M059J (cell line): ENCODE measurements at places on chromosomes 4 and X. TPM values are rescaled to one million over a fixed set of nuclear protein-coding genes. Genes with fewer than 3 reads are reported as not detected.
A peak's percentile ranks its signal among the peaks of the same experiment; 100 is the strongest.

Gene HNRNPD
- total RNA-seq, result 45.9 and 88.7 TPM in 2 replicates

Gene ODAM
- total RNA-seq, result not detected in 2 replicates

Gene GRIPAP1
- 20.1 and 46.6 TPM in 2 replicates for total RNA-seq

Gene NR3C2
- 0.15 and 0.20 TPM in 2 replicates for total RNA-seq

Gene C4orf36
- total RNA-seq, result 0.12 and 0.76 TPM in 2 replicates

Gene POLN
- total RNA-seq, result 0.44 TPM in 1 of 2 replicates, not detected in the other

Gene MAGEB17
- not detected in 2 replicates for total RNA-seq

Gene MTNR1A
- not detected in 2 replicates for total RNA-seq

Gene TMEM192
- 20.7 and 29.2 TPM in 2 replicates for total RNA-seq

Gene USP51
- total RNA-seq, result 1.1 and 1.7 TPM in 2 replicates

DNA sequence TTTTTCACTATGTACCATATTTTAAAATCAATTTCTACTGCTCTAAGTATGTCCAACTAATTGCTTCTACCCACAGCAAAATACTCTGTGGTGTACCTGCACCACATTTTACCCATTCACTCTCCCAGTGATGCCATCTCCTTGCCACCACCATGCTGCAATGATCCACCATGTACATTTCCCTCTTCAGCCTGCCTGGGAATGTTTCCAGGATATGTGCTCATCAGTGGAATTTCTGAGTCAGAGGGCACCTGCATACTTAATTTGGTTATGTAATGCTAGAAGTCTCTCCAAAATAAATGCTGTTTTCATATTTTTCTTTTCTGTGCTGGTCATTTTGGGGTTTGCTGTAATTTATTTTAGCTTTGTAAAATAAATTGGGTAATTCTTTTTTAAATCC, 33.2 kb upstream of the OCIAD2 start:
- peak; percentile 94 for DNase-seq

DNA sequence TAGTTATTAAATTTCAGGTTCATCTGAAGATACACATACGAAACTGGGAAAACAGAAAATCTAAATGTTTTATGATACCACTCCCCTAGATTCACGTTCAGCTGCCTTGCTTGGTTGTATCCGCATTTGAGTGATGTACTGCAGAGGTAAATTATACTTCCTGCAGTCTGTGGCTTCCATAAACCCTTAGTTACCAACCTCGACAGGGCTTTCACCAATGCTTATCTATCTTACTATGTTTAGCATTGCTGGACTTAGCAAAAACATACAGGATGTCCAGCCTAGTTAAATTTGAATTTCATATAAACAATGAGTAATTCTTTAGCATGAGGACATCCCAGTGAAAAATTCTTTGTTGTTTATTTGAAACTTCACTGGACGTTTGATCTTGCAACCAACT, 108.8 kb downstream of the TMA16 start:
- peak; percentile 39 for DNase-seq

DNA sequence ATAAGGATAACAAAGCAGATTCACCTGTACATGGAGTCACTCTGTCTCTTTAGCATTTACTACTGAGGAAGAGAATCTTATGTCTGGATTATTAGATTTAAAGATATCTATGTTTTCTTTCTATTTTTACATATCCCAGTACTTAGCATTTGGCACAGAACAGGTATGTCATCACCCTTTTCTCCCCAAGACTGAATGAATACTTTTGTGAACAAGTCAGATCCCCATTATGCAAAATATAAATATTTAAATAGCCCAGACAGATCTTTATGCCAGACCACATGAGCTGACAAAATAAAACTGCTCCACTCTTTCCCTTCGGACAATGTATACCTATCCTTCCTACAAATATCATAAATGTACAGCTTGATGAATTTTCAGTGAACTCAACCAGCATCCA, 94.5 kb downstream of the CASK start:
- DNase-seq, result no peak

- DNase-seq, result peak; percentile 50
Observed at GRCh38 chr4:57043347-57044251, 64.9 kb downstream of the POLR2B start.

- peak; percentile 58 for DNase-seq
Observed at GRCh38 chrX:74656079-74656745, 41.8 kb upstream of the RLIM start.

GRCh38 chr4:101322743-101323142, 24.6 kb downstream of the PPP3CA start:
- DNase-seq, result no peak

- DNase-seq, result peak; percentile 82
Observed at GRCh38 chr4:92969650-92970379, 666.0 kb downstream of the GRID2 start.

DNA sequence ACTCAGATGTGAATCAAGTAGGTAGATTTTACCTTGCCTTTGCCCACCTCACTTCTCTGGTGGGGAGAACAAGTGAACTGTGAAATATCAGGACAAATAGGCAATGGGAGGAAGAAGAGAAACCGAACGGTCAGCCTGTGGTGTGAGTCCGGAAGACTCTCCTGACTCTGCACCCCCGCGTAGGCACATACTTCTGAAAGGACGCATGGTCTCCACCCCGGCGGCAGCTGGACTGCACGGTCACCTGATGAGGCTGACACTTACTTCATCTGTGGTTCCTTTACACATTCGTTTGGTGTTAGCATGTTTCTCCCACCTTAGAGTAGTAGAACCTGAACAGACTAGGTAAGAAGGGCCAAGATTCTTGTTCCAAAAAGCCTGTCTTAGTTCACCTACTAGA, 58.4 kb downstream of the NELFA start:
- no peak for DNase-seq

DNA sequence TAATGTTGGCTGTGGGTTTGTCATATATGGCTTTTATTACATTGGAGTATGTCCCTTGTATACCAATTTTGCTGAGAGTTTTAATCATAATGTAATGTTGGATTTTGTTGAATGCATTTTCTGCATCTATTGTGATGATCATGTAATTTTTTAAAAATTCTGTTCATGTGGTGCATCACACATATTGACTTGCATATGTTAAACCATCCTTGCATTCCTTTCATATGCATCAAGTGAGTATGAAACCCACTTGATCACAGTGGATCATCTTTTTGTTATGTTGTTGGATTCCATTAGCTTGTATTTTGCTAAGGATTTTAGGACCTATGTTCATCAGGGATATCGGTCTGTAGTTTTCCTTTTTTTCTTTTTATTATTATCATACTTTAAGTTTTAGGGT, 12.1 kb downstream of the HEPH start:
- no peak for DNase-seq

DNA sequence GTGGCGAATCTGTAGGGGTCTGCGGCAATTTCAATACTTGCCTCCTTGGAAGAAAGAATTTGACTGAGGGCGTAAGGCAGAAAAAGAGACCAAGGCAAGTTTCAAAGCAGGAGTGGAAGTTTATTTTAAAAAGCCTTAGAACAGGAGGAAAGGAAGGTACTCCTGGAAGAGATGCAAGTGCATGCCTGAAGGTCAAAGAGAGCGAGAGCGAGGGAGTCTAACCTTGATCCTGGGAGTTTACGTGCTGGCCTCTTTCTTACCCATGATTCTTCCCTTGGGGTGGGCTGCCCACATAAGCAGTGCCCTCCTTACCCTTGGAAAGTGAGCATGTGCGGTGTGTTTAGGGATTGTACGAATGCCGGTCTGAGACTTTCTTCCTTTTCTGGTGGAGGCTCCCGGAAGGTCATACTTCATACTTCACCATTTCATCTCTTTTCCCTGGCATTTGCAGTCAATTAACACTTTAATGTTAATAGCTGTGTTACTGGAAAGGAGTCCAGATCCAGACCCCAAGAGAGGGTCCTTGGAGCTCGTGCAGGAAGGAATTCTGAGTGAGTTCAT, 40.0 kb downstream of the ARSD start:
- no peak for DNase-seq

DNA sequence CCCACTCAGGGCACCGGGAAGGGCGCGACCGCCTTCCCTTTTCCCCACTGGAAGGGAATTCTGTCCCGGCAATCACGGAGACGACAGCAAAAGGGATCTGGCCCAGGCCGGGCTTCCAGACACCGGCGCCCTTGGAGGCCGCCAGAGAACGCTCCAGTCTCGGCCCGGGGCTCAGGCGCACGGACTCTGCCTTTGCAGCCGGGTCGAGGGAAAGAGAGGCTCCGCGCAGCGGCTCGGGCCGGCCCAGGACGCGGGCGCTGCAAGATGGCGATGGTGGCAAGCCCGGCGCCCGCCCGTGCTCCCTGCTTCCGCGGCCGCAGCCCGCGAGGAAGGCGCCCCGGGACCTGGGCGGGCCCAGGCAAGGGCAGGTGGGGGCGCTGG, 1.1 kb downstream of the CTBP1 start:
- DNase-seq, result no peak

DNA sequence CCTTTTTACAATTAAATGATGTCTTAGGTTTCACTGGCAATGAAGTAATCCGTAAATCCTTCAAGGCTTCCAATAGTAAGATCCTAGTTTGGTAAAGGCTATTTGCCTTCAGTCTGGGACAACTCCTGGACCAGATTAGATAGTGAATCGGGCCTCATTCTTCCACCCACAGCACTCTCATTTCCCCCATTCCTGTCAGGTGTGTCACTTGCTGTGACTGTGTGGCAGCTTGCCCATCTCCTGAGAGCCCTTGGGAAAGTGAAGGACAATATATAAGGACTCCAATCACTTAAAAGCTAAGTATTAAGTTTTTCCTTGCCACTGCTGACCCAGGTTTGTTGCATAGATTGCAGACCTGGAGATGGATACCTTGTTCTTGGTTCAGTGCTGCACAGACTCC, 3.3 kb upstream of the GASK1B start:
- peak; percentile 77 for DNase-seq

GRCh38 chr4:915041-915474, 17.1 kb downstream of the GAK start:
- DNase-seq, result no peak

DNA sequence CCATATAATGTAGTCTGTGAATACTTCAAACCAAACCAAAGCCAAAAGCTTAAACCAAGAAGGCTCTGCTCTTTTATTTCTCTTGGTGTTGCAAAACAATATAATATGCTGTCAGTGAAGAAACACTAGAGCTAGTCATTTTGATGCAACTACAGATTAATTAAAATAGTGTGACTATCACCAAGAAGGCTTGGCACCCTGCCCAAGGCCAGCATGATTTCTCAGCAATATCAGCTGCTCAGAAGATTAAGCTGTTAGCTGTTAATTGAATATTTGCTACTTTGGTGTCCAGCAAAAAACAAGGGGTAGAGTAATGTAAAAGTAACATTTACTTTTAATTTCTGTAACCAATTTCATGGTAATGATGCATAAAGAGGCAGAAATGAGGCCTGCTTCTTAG, 104.9 kb upstream of the PRPS2 start:
- no peak for DNase-seq

- DNase-seq, result peak; percentile 68
Observed at GRCh38 chr4:141636771-141637460, 533 bp downstream of the IL15 start.

GRCh38 chrX:148611993-148612392, 111.6 kb downstream of the AFF2 start:
- DNase-seq, result no peak

- DNase-seq, result peak; percentile 15
Observed at GRCh38 chr4:147933316-147933715, 201.4 kb downstream of the ARHGAP10 start.

- DNase-seq, result no peak
Observed at GRCh38 chr4:15930314-15930713, 8.2 kb downstream of the FGFBP1 start.

DNA sequence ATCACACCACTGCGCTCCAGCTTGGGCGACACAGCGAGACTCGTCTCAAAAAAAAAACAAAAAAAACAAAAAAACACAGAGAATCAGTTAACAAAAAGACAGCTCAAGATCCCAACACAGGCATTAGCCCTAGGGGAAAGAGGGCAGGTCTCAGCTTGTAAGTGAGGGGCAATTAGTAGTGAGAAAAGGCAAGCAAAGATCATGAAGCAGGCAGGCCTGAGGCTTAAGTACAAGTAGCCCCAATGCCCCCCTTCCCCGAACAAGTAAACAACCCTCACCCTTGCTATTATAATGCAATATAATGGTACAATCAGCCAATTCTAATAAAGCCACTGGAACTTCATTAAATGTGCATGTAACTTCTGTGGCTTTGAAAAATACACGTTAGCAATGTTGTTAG, 17.0 kb downstream of the ADGRA3 start:
- no peak for DNase-seq

- DNase-seq, result peak; percentile 86
Observed at GRCh38 chrX:78375894-78376293, 48.5 kb upstream of the CYSLTR1 start.

GRCh38 chrX:149007423-149007822, 497.7 kb downstream of the IDS start:
- DNase-seq, result no peak

GRCh38 chrX:134717698-134718097, 59.4 kb upstream of the PLAC1 start:
- no peak for DNase-seq

DNA sequence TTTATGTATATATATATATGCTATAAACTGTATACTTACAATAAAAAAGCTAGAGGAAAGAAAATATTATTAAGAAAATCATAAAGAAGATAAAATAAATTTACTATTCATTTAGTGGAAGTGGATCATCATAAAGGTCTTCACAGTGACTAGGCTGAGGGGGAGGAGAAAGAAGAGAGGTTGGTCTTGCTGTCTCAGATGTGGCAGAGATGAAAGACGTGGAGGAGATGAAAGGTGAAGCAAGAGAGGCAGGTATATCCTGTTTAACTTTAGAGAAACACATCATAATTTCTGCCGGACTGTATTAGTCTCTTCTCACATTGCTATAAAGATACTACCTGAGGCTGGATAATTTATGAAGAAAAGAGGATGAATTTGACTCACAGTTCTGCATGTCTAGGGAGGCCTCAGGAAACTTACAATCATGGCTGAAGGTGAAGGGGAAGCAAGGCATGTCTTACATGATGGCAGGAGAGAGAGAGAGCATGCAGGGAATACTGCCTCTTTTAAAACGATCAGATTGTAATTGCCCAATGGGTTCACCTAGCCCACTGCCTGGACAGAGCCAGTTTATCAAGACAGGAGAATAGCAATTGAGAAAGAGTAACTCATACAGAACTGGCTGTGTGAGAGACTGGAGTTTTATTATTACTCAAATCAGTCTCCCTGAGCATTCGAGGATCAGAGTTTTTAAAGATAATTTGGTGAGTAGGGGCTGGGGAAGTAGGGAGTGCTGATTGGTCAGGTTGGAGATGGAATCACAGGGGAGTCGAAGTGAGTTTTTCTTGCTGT, 22.1 kb upstream of the RRAGB start:
- no peak for DNase-seq

DNA sequence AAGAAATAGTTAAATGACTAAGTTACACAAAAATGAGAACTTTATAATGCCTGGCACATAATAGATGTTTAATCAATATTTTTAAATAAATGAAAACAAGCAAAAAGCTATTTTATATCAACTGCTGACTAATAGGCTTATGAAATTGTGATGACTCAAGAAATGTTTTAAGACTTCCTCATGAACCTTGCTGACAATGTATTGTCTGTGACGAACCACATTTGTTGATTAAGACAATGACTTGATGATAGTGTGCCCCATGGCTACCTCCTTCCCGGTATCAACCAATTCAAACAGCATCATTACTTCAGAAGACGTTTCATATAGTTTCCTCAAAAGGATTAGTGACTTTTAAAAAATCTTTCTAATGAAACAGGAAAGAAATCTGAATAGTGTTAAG, 7.9 kb downstream of the CXCL6 start:
- DNase-seq, result peak; percentile 68

GRCh38 chrX:129997086-129997485, 14.7 kb downstream of the BCORL1 start:
- no peak for DNase-seq

GRCh38 chr4:179195887-179196286, 1753.7 kb upstream of the AGA start:
- no peak for DNase-seq
